NCI-H510A (cell line): ENCODE measurements at places on chromosomes 1 and 21.

DNA sequence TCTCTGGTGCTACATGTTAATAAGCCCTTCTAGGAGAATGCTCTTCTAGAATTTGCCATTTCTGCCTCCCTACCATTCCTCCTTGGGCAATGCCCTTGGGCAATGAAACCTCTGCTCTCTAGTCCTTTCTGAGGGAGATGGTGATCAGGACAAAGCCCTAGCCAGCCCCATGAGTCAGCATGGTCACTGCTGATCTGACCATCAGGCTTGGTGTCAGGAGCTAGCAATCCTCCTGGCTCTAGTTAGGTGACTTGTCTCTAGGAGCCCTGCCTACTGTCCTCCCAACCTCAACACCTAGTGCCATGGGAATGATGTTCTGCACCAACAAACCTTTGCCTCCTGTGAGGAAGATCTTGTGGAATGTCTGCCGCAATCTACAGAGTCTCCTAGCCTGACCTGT is 89.8 kb downstream of the NMNAT2 start:
- DNase-seq = no peak

DNA sequence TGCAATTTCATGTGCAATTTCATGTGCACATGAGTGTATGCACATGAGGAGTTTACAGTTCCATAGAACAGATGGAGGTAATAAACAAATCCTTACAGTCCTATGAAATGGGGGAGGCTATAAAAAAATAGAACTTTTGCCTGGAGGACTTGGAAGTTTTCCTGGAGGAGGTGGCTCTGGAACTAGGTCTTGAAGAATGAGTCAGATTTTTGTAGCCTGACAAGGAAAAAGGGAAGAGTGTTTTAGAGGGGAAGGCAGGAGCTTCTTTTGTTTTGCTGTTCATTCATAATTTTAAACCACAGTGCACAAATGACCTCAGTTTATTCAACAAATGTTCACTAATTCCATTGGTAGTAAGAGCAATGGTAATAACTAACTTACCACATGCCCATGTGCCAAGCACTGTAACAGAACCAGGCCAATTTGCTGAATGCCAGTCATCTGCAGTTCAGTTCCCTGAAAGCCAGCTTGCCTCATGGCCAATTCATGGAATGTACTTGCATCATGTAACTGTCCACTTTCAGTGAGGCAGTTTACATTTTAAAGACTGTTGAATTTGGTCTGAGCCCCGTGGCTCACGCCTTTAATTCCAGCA is 2.7 kb downstream of the DIO1 start:
- DNase-seq = no peak

DNA sequence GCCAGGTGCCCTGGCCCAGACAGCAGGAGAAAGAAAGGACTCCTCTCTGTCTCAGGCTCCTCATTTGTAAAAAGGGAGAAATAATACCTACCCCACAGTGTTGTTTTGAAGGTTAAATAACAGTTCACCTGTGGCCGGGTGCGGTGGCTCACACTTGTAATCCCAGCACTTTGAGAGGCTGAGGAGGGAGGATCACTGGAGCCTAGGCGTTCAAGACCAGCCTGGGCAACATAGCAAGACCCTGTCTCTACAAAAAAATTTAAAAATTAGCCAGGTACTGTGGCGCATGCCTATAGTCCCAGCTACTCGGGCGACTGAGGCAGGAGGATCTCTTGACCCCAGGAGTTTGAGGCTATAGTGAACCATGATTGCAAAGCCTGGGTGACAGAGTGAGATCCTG is 2.5 kb upstream of the TMEM200B start:
- DNase-seq = no peak

DNA sequence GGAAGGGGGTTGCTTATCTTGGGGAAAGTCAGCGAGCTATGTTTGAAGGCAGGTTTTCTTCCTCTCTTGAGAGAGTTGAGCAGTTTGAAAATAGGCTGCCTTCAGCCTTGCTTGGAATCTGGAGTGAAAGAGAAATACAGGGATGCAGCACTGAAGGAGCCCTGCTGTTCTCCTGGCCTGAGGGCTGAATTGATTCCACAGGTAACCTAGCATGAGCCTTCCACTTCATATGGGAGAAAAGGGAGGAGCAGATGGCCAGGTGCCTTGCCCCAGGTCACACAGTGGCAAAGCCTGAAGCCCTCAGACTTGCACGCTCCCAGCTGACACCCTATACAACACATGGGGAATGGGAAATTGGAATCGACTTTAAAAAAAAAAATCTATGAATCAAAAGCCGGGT is 88.0 kb upstream of the WLS start:
- DNase-seq = peak; percentile 75

- DNase-seq = no peak
Measured at GRCh38 chr1:165565751-165566490, 22.1 kb downstream of the LRRC52 start.

DNA sequence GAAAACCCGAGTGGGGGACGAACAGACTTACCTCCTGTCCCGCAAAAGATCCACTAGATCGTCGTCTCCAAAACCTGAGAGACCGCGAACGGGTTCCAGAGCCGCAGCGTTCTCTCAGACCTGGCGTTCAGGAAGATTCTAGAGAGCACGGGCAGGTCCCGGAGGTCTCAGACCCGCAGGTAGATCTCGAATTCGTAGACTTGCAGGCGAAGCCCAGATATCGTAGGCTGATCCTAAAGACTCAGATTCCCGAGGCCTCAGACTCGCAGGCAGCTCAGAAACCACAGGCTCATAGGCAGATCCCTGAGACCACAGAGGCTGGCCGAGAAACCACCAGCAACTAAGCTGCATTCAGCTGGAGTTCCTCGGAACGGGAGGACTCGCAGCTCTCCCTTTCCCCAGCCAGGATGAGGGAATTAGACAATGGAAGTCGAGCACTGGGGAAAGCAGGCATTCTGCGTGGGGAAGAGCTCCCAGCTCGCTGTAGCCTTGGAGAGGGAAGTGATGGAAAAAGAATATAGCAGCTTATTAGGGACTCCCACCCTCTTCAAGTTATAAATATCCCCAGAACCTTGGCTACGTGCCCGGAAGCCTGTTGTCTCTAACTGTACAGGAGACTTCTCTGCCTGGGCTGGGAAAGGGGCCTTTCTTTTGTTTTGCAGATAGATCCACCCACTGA is at the start of gene ZNF436:
Gene ZNF436, minus strand, starts transcription at position 502 of the 679 bp plus-strand sequence. CDS start 1,831 bp downstream, outside the sequence.
- peak; percentile 59 for DNase-seq

DNA sequence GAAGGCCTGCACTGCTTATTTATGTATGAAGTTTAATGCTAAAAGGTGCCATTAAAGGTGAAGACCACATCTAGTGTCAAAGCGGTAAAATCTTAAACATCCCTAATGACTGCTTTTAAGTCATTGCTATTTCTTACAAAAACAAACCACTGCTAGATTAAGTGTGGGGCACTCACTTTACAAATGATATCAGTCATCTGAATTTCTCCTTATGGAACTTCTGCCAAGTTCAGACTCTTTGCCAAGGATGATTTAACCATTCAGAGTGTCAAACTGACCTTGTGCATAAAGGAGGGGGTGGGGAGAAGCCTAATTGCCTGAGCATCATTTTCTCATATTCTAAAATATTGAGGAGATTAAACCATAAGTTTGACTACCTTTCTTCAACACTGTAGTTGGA is 271.5 kb downstream of the TGFB2 start:
- DNase-seq = no peak

DNA sequence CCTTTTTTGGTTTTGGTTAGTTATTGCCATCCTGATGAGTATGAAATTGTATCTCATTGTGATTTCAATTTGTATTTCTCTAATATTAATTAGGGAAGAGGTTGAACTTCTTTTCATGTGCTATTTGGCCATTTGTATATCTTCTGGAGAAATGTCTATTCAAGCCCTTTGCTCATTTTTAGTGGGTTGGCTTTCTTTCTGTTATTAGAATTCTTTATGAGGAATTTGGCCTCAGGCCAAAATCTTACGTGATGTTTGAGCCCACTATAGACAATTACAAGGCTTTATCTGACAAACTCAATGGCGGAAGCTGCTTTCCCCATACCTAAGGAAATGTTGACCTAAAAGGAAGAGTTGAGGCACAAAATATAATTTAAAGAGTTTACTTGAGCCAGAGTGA is 32.9 kb downstream of the IVNS1ABP start:
- no peak for DNase-seq

- no peak for DNase-seq
Measured at GRCh38 chr1:75170981-75171380, 36.8 kb downstream of the LHX8 start.

GRCh38 chr1:233672732-233673131 is 58.8 kb downstream of the KCNK1 start:
- DNase-seq = no peak

DNA sequence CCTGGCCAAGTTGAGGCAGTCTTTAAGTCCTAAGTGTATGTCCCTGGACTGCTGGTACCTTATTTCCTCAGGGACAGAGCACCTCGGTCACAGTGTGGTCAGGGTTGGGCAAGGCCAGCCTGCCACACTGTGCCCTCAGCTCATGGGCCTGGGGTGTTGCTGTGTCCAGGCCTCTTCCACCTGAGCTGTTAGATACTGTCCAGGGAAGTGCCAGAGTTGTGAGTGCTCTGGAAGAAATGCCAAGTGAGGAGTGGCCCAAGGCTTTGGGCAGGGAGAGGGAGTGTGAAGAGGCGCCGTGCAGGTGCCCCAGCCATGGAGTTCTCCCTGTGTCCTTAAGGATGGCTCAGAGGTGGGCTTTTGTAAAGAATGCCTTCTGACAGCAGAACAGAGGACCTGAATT is 15.3 kb downstream of the URB2 start:
- DNase-seq = no peak

DNA sequence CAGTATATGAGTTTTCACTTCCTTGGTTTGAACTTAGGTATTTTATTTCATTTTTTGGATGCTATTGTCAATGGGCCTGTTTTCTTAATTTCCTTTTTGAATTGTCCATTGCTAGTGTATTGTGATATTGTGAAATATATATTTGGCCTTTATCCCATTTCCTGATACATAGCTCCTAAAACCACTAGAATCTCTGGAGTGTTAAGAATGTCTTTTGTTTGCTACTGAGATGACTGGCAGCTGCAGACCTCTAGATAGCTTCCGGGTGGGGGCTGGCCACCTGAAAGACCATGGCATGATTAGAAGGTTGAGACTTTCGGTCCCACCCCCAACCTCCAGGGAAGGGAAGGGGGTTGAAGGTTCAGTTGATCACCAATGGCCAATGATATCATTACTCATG is 245.4 kb downstream of the KCNJ6 start:
- DNase-seq = no peak

DNA sequence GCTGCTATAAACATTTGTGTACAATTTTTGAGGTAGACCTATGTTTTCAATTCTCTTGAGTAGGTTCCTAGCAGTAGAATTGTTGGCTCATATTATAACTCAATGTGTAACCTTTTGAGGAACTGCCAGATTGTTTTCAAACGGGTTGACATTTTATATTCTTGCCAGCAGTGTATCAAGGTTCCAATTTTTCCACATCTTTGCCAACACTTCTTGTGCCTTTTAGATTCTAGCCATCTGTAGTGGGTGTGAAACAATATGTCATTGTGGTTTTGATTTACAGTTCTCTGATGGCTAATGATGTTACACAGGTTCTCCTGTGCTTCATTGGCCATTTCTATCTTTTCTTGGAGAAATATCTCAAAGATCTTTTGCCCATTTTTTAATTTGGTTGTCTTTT is 36.4 kb downstream of the MAP3K7CL start:
- no peak for DNase-seq

DNA sequence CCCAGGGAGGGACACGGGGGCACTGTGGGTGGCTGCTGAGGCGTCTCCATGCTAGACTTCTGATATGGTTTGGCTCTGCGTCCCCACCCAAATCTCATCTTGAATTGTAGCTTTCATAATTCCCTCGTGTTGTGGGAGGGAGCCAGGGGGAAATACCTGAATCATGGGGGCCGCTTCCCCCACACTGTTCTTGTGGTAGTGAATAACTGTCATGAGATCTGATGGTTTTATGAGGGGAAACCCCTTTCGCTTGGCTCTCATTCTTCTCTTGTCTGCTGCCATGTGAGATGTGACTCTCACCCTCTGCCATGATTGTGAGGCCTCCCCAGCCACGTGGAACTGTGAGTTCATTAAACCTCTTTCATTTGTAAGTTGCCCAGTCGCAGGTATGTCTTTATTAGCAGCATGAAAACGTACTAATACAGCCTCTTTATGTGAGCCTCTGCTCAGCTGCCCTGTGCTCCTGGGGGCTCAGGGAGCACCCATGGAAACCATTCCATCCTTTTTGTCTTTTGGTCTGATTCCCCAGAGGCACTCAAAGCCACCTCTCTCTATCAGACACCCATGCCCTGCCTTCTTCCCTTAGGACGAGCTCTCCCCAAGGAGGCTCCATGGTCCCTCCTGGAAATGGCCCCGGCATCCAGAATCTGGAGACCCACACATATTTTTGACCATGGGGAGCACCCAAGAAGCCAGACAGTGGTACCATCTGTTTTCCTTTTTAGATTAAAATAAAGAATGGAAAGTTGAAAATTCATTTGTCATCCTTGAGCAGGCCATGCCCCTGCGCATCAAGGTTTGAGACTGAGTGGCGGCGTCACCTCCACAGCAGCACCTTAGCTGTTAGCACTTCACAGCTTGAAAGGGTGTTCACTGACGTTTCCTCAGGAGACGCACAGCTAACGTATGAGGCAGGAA is 65.9 kb upstream of the FAM20B start:
- no peak for DNase-seq

- DNase-seq = no peak
Measured at GRCh38 chr1:103254691-103255090, 146.4 kb upstream of the COL11A1 start.

- no peak for DNase-seq
Measured at GRCh38 chr21:20270365-20271055, 727.7 kb upstream of the NCAM2 start.

- DNase-seq = no peak
Measured at GRCh38 chr1:46503421-46503820, 13.8 kb downstream of the DMBX1 start.

- no peak for DNase-seq
Measured at GRCh38 chr1:92877081-92877711, 45.4 kb downstream of the RPL5 start.

- DNase-seq = no peak
Measured at GRCh38 chr1:198234520-198235251, 77.9 kb downstream of the NEK7 start.

DNA sequence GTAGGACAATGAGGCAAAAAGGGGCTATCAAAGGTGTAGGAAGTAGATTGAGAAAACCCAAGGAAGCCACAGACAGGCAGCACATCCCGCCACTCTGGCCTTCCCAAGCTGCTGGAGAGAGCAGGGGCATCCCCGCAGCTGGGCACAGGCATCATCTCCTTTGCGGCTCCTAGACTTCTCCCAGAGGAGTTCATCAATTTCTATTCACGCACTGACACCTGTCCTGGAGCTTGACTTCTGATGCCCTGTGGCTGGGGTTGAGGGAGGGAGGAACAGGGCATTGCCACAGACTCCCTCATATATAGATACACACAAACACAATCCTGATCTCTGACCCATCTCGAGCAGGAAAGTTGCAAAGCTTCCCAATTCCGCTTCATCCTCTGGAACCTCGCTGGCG is 1.9 kb upstream of the TFAP2E start:
- DNase-seq = no peak
